Stimulated activated CD4-positive, alpha-beta T cell treated with anti-CD3 and anti-CD28 coated beads, Interleukin-4, amount 100 ng/mL, for 1 hour (primary cell): ENCODE measurements at places on chromosomes 13 and 19.

- no peak for DNase-seq
Observed at GRCh38 chr19:42942187-42942789, 5.3 kb upstream of the PSG7 start.

DNA sequence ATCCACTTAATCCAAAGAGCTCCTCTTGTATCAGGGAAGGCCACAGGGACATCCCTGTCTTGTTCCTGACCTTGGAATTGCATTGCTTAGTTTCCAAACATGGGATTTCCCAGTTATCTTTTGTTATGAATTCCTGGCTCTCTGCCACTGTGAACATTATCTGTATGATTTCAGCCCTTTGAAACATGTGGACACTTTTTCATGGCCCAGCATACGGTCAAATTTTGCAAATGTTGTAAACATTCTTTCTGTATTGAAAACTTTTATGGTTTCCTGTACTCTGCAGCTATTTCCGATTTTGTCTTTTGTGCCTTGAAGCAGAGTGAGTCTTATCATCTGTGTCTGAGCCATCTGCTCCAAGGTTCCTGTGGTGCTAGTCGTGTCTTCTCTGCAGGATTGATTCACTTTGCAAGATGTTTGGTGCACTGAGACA lies 4.5 kb upstream of the CFAP97D2 start:
- no peak for DNase-seq

DNA sequence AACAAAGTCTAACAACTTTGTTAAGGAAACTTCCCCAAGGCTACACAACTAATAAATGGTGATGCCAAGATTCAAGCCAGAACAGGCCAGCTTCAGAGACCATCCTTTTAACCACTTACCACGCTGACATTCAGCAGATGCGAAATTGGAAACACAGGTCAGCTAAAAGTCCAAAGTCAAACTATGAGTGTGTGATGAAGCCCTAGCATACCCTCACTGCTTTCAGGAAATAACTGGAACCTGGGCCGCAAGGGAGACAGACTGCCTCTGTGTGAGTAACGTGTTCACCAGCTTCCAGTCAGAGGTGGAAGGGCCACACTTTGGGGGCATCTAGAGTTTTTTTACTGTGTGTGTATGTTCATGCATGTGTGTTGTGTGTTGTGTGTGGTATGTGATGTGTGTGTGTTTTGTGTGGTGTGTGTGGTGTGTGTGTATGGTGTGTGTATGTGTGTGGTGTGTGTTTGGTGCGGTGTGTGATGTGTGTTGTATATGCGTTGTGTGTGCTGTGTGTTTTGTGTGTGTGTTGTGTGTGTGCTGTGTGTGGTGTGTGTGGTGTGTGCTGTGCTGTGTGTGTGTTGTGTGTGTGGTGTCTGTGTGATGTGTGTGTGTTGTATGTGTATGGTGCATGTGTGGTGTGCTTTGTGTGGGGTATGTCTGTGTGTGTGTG lies 12.5 kb upstream of the PDX1 start:
- DNase-seq: no peak

DNA sequence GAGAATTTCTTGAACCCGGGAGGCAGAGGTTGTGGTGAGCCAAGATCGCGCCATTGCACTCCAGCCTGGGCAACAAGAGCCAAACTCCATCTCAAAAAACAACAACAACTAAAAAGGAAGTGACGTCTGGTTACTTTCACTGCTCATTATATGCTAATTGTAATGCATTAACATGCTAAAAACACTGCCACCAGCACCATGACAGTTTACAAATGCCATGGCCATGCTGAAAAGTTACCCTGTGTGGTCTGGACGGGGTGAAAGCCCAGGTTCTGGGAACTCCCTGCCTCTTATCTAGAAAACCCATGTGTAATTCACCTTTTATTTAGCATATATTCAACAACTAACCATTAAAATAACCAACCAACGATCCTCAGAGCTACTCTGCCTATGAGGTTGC lies 28.1 kb downstream of the CPT1C start:
- DNase-seq: no peak

DNA sequence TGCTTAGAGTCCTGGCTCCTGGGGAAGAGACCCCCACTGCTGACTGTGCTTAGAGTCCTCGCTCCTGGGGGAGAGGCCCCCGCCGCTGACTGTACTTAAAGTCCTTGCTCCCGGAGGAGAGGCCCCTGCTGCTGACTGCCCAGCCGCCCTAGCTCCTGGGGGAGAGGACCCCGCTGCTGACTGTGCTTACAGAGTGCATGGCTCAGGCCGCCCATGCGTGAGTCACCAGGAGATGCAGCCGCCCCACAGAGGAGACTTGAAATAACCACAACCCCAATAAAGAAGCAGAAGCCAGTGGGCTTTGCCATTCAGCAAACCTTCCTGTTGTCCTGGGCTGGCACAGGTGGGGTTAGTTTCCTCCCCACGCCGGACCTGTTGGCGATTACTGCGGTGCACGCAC lies 79.2 kb upstream of the C13orf46 start:
- no peak for DNase-seq

DNA sequence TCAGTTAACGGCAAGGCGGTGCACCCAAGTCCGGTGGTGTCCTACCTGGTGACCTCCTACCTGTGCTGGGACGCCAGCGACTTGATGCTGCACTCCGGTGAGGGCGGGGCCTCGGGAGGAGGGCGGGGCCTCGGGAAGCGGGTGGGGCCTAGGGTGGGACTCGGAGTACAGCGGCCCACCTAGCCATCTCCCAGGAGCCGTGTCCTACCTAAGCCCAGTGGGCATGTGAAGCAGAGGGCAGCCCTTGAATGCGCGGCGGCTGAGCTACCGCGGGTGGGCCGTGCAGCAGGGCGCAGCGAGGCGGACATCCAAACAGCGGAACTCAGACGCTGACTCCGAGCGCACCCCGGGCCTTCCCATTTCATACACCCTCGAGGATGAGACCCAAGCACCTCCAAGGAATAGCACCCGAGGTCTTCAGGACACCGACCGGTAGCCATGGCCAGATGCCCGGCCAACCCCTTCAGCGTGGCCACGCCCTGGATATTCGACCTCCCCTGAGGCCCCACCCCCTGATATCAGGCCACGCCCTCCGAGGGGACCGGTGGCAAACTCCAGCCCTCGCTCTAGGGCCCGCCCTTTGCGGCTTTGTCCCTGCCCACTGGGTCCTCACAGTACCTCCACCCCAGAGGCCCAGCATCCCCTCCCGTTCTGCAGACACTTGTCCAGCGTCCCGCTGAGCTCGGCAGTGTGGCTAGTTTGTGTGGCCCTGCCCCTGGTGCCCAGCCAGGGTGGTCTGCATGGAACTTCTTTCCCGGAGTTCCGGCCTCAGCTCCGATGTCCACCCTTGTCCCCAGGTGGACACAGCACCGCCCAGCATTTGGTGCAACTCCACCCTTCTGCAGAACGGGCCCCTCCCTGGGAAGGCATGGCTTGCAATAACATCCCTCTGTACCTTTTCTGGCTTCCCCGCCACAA lies 5.4 kb downstream of the KLK1 start:
- peak; percentile 49 for DNase-seq

- no peak for DNase-seq
Observed at GRCh38 chr13:50389726-50390125, 374.5 kb downstream of the KCNRG start.
